B cell (primary cell): ENCODE measurements at places on chromosomes 6 and 20. TPM values are rescaled to one million over a fixed set of nuclear protein-coding genes. Genes with fewer than 3 reads are reported as not detected.

DNA sequence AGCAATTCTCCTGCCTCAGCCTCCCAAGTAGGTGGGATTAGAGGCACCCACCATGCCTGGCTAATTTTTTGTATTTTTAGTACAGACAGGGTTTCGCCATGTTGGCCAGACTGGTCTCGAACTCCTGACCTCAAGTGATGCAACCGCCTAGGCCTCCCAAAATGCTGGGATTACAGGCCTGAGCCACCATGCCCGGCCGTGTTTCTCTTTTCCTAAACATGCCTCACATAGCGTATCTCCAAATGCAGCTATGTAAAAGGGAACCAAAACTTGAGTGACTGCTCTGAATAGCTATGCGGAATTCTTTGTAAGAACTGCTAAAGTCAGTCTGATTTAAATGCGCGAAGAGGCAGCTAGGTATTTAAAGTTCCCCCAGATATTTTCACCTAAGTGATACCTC, 20.5 kb downstream of the BPIFA2 start:
- no peak overlapping the region for H3K27ac ChIP-seq
- H3K27me3 ChIP-seq: peaks cover 3% of the 10 kb centered on the region
- no peaks in the 10 kb centered on the region for H3K4me1 ChIP-seq

Gene ENPP4
- 10.0 and 10.1 TPM in 2 replicates for total RNA-seq

DNA sequence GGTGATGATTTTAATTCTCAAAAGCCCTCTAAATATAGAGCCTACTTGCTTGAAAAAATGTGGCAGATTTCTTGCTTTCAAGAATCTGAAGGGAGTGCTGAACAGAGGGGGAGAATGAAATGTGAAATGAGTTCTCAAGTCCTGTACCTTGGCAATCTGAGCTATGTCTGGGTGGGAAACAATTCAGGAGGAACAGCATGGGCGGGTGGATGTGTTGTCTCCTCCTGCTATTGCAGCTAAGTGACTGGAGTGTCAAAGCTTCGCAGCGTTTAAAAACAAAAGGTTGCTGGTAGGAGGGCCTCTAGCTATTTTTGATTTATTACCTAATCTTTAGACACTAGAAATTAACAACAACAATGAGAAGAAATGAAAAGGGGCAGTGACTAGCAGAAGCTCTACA, 102.5 kb upstream of the ARG1 start:
- H3K36me3 ChIP-seq: no peaks in the 10 kb centered on the region
- DNase-seq: no peak
- H3K4me1 ChIP-seq: no peaks in the 10 kb centered on the region

Gene HLA-F
- total RNA-seq: 895 and 911 TPM in 2 replicates

DNA sequence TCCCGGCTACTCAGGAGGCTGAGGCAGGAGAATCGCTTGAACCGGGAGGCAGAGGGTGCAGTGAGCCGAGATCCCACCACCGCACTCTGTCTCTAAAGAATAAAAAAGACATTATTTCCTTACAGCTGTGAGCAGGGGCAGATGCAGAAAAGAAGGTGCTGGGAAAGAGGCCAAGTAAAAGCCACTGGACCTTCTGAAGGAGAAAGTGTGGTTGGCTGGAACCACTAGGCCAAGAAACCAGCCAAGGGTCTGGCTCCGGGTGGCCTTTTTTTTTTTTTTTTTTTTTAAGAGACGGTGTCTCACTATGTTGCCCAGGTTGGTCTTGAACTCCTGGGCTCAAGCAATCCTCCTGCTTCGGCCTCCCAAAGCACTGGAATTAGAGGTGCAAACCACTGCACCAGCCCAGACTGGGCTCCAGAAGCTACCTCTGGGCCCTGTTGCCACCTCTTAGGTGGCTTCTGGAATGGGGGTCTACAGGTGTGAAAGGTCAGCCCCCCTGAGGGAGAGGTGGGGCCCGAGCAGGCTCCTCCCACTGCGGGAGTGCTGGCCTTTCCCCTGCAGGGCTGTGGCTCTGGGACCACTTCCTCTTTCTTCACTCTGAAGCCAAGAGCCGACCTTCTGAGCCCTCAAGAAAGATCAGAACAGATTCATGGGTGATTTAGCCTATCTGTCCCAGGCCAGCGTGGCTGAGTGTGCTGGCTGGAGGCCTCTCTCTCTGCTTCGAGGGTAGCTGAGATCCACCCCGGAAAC, at the start of gene FGD2:
Gene FGD2, plus strand, starts transcription at position 595 of the 750 bp plus-strand sequence. CDS start 163 bp downstream, outside the sequence.
- H3K4me3 ChIP-seq: peak within 1 kb of the TSS; percentile 89
- H3K27ac ChIP-seq: peak within 1 kb of the TSS; percentile 80
- peak; percentile 89 for DNase-seq
- H3K27me3 ChIP-seq: no peaks in the 10 kb centered on the region
- peaks cover 56% of the 10 kb centered on the region for H3K4me1 ChIP-seq

DNA sequence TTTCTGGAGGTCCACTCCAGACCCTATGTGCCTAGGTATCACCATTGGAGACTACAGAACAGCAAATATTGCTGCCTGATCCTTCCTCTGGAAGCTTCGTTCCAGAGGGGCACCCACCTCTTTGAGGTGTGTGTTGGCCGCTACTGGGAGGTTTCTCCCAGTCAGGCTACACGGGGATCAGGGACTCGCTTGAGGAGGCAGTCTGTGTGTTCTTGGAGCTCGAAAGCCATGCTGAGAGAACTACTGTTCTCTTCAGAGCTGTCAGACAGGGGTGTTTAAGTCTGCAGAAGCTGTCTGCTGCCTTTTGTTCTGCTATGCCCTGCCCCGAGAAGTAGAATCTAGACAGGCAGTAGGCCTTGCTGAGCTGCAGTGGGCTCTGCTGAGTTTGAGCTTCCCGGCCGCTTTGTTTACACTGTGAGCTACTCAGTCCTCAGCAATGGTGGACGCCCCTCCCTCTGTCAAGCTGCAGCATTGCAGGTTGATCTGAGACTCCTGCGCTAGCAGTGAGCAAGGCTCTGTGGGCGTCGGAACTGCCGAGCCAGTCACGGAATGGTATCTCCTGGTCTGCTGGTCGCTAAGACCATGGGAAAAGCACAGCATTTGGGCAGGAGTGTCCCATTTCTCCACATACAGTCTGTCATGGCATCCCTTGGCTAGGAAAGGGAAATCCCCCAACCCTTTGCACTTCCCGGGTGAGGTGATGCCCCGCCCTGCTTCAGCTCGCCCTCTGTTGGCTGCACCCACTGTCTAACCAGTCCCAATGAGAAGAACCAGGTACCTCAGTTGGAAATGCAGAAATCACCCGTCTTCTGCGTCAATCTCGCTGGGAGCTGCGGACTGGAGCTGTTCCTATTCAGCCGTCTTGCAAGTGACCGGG, 32.5 kb upstream of the ASCC3 start:
- H3K27me3 ChIP-seq: peaks cover 3% of the 10 kb centered on the region
- H3K4me1 ChIP-seq: no peaks in the 10 kb centered on the region
- H3K27ac ChIP-seq: no peak overlapping the region
- H3K4me3 ChIP-seq: no peak overlapping the region
- DNase-seq: peak; percentile 7

Gene AIF1
- 1.3 and 1.5 TPM in 2 replicates for total RNA-seq

DNA sequence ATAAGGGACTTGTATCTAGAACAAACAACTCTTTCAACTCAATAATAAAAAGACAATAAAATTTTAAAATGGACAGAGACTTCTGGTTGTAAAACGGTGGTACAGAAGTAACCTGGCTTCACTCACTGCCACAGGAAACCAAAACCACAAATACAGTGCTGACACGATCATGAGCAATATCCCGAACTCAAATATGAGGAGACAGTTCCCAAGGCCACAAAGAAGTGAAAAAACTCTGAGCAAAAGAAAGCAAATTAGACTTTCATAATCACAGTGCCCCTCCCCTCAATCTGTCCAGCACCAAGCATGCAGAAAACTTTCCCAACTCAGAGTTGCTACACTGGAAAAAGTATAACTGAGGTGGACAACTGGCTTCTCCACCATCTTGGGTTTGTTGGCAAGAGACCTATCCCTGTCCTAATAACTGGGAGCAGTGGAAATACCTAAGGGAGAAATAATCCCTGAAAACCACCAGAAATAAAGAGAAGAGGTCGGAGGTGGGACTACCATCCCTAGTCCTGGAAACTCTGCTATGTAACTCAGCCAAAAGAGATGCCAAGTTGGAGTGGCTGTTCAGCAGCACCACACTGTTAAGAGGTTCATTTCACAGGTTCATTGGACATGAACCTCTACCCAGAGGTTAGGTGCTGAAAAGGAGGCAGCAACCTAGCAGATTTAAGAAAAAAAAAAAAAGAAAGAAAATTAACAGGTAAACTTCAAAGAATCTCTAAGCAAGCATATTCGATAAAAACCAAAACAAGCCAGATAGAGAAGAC, 55.5 kb downstream of the REV3L start:
- peaks cover 14% of the 10 kb centered on the region for H3K4me1 ChIP-seq
- no peak overlapping the region for H3K4me3 ChIP-seq
- H3K27me3 ChIP-seq: no peaks in the 10 kb centered on the region
- H3K27ac ChIP-seq: no peak overlapping the region
- no peaks in the 10 kb centered on the region for H3K36me3 ChIP-seq
- no peak for DNase-seq

DNA sequence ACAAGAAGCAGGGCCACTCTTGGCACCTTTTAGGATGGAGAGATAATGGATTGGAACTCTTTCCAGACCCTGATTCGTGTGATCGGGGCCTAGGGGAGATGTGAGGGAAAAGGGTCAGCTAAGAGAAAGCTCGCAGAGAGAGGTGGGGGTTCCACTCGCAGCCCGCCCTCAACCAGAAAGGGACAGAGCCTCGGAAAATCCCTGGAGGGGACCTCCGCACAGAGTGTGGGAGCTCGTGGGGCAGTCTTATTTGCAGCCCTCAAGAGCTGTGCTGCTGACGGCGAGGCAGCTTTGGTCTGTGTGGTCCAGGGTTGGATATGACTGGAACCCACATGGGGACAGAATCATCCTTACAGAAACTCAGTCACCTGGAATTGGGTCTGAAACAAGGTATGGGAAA, 184.3 kb upstream of the PMEPA1 start:
- no peaks in the 10 kb centered on the region for H3K27me3 ChIP-seq
- no peak for DNase-seq
- H3K36me3 ChIP-seq: no peaks in the 10 kb centered on the region
- H3K27ac ChIP-seq: no peak overlapping the region
